ENCODE measurements at places on chromosomes 4 and X.

- peak; percentile 50 for DNase-seq
These were observed 66.0 kb downstream of the FBXO8 start for GRCh38 chr4:174217273-174218126.

- peak; percentile 62 for DNase-seq
These were observed 69.8 kb downstream of the TMEM131L start for GRCh38 chr4:153535772-153536513.

DNA sequence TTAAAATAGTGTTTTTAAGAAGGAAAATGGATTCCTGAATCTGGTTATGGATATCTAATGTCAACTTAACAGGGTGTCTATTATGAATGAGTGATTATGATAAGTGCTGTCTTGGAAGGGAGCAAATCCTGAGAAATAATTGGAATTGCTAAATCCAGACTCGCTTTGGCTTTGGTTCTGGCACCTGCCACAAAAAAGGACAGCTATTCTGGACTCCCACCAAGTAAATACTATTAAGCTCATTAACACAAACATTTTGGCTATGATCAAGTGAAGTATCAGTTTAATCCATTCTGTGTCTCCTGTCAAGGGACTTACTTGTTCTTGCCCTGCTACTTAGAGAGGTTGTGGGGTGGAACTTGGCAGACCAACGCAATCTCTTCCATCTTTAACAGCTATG is 403.7 kb downstream of the CENPC start:
- no peak for DNase-seq

GRCh38 chrX:27555514-27555913 is 34.6 kb upstream of the DCAF8L2 start:
- DNase-seq: peak; percentile 2

- no peak for DNase-seq
These were observed 23.9 kb downstream of the MANBA start for GRCh38 chr4:102736636-102737549.

- DNase-seq: no peak
These were observed 893 bp upstream of the HOPX start for GRCh38 chr4:56681853-56682525.

GRCh38 chr4:84887824-84888223 is 78.7 kb downstream of the WDFY3 start:
- peak; percentile 29 for DNase-seq

DNA sequence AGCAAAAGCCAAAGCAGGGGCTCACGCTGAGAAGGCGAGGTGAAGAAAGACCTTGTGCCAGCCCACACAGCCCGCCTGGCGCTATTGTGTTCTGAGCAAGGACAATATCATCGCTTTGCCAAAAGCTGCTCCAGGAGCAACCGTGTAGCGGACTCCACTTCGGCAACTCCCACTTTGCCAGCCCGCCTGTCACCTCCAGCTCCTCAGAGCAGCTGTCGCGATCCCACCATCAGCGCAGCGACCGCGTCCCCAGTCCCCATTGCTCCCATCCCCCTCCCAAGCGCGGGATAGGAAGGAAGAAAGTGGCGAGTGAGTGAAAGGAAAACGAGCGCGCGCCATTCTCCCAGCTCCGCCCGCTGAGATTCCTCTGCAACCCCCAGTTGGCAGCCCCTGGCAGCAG is 759 bp downstream of the ZC4H2 start:
- peak; percentile 1 for DNase-seq

DNA sequence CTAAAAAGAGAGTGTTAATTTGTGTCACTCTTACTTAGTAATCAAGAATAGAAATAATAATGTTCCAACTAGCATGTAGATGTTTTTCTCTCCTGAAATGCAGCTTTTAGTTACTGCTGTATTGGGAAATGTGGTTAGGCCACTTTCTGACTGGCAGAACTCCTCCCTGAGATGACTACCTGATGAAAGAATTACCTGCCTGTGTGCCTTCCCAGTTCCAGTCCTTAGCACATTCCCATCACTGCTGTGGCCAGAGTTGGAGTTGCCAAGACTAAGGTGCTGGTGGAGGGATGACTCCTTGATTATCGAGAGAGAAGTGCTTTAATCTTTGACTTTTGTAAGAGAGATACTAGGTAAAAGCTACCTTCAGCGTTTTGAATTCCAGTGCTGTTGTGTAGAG is 9.5 kb downstream of the GAB1 start:
- no peak for DNase-seq

Measured in fibroblast of gingiva (primary cell).